Glomerular endothelial cell (primary cell): ENCODE measurements at places on chromosomes 13 and 19. TPM values are rescaled to one million over a fixed set of nuclear protein-coding genes. Genes with fewer than 3 reads are reported as not detected.

- no peak for DNase-seq
Observed at GRCh38 chr13:41365631-41366030, 54.6 kb downstream of the NAA16 start.

GRCh38 chr13:51995677-51996551, 15.3 kb downstream of the ATP7B start:
- no peak for DNase-seq

The PSG6 gene
- total RNA-seq = not detected in 2 replicates

The ATF5 gene
- total RNA-seq = 24.4 and 30.0 TPM in 2 replicates

The TUBB4A gene
- 3.7 TPM in 1 of 2 replicates, not detected in the other for total RNA-seq
